Stimulated activated CD8-positive, alpha-beta memory T cell treated with anti-CD3 and anti-CD28 coated beads, Interleukin-7, amount 100 ng/mL, for 24 hours (primary cell): ENCODE measurements at places on chromosomes 6 and 20.

DNA sequence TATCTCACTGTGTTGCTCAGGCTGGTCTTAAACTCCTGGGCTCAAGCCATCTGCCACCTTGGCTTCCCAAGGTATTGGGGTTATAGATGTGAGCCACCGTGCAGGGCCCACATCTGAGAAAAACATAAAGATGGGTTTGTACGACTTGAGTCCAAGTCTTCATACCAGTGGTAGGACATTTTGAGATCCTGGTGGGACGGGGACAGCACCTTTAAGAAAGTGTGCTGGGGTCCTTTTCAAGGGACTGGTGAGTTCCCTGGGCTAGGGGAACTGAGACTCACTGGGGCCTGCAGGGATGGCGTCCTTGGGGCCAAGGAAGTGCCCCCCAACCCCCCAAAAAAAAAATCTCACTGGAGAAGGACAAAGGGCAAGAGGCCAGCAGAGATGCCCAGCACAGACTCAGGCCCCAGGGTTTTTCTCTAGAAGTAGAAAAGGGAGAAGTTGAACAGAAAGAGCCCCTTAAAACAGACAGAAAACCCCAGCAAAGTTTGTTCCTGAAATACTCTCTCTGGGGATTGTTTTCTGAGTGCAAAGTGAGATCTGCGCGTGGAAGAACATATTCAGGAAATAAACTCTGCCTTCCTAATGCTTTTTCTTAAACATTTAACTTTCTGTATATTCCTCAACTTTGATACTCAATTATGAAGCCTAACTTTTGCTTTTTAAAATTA is 10.7 kb downstream of the OSBPL2 start:
- DNase-seq = no peak

DNA sequence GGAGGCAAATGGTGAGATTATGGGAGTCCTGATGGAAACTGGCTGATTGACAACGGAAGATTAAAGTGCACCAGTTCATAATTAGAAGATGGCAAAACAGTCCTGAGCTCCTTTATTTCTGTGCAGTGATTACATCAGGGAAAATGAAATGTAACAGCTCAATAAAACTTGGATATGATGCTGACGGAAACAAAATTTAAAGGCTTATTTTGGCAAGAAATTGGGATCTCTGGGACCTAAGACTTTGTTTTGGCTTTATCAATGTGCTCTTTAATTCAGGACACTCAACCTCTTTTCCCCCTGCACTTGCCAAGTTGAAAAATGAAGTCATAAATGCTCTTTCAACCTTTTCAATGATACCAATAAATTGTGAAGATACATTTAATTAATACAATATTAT is 226.8 kb downstream of the C6orf118 start:
- no peak for DNase-seq

- no peak for DNase-seq
These were observed 523.2 kb upstream of the JARID2 start for GRCh38 chr6:14722704-14723103.

- peak; percentile 10 for DNase-seq
These were observed 522 bp upstream of the EPB41L1 start for GRCh38 chr20:36153736-36154699.

DNA sequence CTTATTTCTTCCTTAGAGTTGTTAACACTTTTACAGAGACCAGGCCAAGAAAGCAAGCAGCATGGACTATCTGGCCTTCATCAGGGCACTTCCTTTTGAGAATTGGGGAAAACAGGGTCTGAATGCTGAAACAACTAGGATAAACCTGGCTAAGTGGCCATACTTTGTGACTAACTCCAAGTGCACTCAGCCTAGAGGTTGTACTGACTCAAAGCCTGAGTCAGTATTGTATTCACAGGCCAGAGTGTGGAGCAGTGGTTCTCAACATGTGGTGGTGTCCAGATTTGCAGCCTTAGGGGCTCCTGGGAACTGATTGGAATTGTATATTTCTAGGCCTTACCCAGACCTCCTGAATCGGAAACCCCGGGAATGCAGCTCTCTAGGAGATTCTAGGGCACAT is 20.1 kb downstream of the SEC23B start:
- DNase-seq = no peak

- no peak for DNase-seq
These were observed 156.1 kb downstream of the COL21A1 start for GRCh38 chr6:56091159-56091869.

DNA sequence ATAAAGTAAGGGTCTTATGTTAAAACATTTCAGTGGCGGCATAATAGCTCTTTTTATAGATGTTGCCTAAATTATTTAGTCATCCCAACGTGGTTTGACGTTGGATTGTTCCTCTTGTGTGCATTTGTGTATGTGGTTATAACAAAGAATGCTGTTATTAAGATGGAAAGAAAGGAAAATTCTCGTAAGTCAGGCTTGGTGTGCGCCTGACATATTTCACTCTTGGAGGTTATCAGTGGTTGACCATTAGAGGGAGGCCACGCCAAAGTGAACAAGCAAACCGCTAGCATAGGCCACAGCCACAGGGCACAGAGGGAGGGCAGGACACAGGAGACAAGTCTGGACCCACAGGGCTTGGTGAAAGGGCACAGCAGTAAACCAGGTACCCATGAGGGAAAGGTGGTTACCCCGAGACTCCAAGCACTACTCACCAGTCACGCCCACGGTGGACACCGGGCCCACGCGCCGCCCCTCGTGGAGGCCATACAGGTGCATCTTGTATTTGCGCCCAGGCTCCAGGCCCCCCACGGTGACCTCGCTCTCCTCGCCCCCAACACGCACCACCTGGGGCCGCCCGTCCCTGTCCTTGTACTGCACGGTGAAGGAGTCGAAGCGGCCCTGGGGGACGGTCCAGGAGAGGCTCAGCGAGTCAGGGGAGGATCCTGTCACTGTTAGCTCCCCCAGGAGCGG is 22.9 kb downstream of the CYP21A2 start:
- DNase-seq = no peak

DNA sequence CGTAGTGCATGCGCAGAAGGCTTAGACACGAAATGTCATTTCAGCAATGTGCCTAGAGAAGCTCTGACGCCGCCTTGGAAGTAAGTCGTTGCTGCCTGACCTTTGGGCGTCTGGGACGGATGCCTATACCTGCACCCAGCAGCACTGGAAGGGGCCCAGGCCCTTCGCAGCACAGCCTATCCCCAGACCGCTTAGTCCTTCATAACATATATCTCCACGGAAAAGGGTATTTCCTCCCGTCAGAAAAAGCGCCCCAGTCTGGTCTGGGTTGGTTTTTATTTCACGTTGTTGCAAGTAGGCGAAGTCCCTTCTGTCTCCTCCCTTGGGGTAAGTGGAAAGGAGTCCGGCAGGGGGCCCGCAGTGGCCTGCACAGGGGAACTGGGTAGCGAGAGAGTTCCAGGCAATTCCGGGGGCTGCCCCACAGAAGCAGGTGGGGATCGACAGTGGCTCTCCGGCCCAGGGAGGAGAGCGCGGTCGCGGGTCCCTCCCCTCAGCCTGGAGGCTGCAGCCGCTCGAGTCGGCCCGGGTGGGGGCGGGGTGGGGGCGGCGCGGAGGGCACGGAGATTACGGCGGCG is 559 bp upstream of the EYA4 start:
- no peak for DNase-seq

DNA sequence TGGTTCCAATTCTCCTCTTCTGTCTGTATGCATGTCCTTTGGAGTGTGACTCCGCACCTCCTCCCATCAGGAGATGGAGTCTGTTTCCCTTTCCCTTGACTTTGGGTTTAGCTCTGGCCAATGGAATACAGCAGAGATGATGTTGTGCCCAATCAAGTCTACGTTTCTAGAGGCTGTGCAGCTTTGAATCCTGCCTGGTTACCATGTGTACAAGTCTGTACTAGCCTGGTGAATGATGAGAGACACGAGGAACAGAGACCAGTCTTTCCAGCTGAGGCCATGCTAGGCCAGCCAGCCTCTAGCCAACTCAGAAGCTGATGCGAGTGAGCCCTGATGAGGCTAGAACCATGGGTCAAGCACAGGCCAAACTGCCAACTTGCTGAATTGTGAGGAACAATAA is 83.2 kb downstream of the LAMP5 start:
- no peak for DNase-seq

- DNase-seq = no peak
These were observed 463.6 kb downstream of the HACE1 start for GRCh38 chr6:104396077-104396476.

GRCh38 chr6:118843685-118844390 is 50.1 kb upstream of the ASF1A start:
- no peak for DNase-seq

DNA sequence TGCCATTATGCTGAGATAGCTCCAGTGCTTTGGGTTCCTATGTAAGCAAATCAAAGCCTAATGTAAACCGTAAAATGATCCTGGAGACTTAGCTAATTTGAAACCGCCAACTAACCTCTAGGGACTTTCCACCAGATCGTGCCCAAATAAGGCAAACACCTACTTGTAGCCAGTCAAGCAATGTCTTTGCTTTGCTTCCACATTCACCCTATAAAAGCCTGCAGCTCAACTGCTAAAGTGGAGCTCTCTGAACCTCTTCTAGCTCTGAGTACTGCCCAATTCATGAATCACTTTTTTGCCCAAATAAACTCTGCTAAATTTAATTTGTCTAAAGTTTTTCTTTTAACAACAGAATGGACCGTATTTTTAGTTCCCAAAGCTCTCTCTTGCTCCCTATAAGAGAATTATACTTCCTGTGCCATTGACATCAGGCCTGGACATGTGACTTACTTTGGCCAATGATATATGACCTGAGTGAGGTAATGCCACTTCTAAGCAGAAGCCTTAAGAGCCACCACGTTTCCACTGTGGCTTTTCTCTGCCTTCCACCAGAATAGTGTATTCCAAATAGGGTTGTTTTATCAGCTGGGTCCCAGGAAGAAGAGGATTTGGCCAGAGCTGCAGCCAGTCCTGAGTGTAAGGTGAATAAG is 34.8 kb upstream of the PSMF1 start:
- no peak for DNase-seq

GRCh38 chr20:4563534-4563933 is 158.2 kb upstream of the PRND start:
- no peak for DNase-seq

DNA sequence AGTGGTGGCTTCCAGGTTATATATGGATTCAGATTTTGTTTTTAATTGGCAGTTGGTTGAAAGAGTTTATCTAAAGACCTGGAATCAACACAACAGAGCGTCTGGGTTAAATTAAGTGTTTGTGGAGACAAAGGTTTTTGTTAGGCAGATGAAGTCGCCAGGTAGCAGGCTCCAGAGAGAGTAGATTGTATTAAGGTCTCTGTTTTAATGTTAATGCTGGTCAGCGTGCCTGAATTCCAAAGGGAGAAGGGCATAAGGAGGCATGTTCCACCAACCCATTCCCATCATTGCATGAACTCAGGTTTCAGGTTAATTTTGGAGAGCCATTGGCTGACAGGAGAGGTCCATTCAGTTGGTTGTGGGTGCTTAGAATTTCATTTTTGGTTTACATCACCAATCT is 744.1 kb upstream of the GJE1 start:
- DNase-seq = no peak

DNA sequence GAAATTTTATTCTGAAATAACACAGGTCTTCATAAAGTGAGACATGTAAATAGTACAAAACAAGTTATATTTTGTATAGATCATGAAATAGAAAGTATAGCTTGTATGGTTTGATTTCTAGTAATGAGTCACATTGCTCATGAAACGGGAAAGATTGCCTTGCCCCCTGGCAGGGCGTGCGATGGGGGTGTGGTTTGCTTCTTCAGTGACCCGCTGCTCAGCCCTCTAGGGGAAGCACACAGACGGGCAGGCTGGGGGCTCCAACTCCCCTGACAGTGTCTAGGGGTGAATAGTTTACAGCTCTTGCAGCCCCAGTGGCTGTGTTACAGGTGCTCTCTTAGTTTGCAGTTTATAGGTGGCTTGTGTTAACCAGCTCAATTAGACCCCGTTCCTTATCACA is 170.5 kb upstream of the RGS17 start:
- no peak for DNase-seq

DNA sequence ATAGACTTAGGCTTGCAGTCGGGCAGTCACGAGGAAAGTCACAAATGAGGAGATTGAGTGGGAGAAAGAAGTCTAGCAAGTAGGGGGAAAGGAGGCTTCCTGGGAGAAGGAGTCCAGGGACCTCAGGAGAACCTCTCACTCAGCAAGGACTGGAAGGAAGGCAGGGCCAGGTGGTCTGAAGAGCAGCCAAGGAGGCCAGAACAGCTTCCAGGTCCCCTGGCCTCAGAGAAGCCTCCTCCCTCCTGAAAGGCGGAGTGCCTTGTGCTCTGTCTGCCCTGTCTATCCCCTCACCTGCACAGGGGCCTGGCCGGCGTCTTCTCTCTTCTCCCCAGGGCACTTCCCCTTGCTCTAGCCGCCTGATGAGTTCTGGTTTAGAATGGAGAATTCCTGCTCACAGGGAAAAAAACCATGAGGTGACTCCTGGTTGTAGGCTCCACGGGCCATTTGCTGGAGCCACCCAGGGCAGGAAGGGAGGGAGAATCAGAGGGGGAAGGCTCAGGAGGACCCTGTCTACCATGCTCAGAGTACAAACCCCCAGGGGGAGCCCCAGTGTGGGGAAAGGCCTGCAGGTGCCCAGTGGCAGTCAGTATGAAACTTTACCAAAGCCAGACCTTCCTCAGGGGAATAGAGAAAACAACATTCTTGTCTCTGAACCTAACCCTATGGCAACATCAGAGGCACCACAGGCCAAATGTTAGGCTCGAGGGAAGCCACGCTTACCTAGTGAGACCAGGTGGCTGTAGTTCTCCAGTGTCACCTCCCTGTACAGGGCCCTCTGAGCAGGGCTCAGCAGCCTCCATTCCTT is 11.2 kb downstream of the ZNF337 start:
- no peak for DNase-seq

- DNase-seq = no peak
These were observed 104.9 kb downstream of the SESN1 start for GRCh38 chr6:108989700-108990099.

DNA sequence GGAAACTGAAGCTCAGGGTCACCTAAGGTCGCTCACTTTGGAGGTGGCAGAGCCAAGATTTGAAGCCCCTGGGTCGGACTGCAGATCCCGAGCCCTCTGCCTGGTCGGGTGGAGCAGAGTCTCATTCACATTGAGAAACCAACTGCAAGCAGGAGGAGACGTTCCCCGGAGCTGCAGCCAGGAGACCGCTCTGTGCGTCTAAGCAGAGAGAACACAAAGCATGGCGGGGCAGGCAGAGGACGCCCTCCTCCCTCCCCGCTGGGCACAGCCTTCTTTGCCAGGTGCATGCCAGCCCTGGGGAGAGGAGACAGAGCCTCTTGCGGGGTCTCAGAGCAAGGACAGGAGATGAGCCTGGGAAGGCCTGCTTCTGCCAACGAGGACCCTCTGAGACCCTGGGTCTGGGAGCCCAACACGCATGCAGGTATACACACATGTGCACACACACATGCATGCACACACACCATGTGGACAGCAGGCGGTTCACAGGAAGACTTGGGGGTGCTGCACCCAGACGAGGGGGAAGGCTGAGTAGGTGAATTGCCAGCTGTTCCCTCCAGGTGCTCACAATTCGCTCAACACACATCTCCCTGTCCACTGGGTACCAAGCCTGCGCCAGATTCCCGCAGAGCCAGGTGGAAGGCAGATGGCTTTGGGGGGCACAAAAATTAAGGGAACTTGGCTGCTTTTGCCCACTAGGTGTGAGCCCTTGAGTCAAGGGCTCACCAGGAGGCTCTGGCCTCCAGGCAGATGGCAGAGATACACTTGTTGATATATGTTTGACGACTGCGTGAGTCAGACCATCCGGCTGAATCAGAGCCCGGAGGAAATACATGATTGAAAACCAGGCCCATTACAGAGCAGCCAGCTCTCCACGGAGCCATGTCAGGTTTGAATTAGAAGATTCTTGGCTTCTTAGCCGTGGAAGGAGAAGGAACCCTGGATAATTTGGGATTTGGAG is 5.5 kb upstream of the NTSR1 start:
- no peak for DNase-seq

GRCh38 chr20:23391707-23392310 is 29.5 kb downstream of the NAPB start:
- no peak for DNase-seq

GRCh38 chr6:75326557-75327258 is 42.1 kb upstream of the TMEM30A start:
- DNase-seq = no peak
